Natural killer cell (primary cell): ENCODE measurements at places on chromosomes 11 and 22. TPM values are rescaled to one million over a fixed set of nuclear protein-coding genes. Genes with fewer than 3 reads are reported as not detected.

The TMEM191B gene
- total RNA-seq = 1.6 TPM

The KMT5B gene
- 60.1 TPM for total RNA-seq

The SNU13 gene
- 100.0 TPM for total RNA-seq

GRCh38 chr11:95680169-95680929 is 109.2 kb downstream of the FAM76B start:
- DNase-seq = no peak

DNA sequence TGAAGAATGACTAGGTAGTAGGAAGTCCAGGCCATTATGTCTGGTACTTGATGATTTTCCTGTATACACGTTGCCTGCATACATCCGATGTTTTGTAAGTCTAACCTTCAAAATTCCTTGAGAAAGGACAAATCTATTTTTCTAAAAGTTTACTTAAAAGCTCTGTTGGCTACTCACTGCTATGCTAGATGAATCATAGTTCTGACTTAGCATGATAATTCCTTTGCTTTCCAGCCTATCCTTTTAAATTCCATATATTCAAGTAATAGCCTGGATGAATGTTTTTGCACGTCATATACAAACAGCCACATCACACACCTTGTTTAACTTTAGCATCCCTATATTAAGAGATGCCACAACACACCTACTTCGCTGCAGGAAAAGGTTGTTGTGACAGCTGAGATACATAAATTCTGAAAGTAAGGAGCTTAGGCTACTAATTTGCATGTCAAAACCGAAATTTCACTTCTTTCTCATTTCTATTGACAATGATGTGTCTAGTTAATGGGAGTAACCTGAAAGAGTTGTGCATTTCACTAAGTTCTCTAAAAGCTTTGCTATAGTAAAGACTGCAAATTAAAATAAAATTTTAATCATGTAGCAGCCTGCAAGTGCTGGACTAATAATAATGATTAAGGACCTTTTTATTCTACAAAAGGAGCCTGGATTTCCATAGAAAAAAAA is 1116.4 kb downstream of the JRKL start:
- DNase-seq = no peak

DNA sequence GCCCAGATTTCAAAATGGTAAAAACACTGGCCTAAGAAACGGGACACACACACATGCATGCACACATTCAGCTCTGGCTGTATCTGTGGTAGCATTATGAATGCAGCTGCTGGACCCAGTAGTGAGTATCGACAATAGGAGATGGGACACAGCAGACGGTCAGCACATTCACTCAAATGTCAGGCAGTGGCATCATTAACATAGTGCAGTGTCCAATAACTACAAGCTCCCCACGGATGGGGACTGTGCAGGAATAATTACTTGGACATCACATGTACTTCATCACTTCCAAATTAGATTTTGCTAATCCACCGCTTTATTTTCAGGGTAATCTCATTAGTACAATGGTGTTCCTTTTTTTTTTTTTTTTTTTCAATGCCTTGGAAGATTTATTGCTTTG is 109.5 kb downstream of the FANCF start:
- no peak for DNase-seq
